CD4-positive, alpha-beta T cell treated with Interleukin-15 for 4 hours (primary cell): ENCODE measurements at places on chromosomes 3 and 15.
A peak's percentile ranks its signal among the peaks of the same experiment; 100 is the strongest.

DNA sequence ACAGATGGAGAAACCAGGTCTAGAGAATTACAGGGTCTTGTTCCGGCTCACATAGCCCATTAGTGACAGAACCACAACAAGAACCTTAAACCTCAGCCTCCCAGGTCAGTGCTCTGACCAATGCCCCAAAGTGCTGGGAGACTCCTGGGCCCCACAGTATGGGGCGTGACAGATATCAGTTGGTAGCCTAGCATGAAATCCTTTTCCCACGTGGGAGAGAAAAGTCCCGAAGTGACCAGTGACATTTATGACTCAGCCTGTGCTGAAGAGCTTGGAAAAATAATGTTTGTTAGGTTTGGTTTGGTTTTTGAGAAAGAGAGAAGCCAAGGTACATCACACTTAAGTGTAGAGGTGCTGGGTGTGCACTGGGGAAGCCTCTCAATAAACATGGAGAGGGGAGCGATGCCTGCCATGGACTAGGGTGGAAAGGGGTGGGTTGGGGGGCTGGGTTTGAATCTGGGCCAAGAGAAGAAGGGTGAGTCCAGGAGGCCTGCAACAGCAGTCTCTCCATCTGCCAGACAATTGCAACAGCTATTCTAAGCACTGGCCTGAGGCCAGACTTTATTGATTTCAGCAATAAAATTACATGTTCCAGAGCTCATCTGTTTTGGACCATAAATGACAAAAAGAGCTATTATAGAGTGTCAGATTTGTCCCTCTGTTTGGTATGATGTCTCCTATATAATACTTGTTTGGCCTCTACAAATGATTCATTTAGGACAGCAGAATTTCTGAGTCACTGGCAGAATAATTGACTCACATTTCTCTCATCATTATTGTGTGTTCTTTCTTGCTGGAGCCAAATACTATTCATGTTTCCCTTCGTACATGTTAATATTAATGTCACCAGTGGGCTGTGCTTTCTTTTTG lies 43.4 kb downstream of the C2CD4A start:
- no peak for DNase-seq

GRCh38 chr3:38836561-38836960 lies 20.5 kb upstream of the SCN10A start:
- no peak for DNase-seq

- DNase-seq: no peak
Observed at GRCh38 chr3:129442486-129442885, 2.5 kb downstream of the IFT122 start.

- no peak for DNase-seq
Observed at GRCh38 chr15:91100814-91101607, 954 bp downstream of the SV2B start.

- DNase-seq: no peak
Observed at GRCh38 chr3:51940648-51941462, 849 bp downstream of the RRP9 start.

- no peak for DNase-seq
Observed at GRCh38 chr3:150180334-150180733, 209.6 kb upstream of the PFN2 start.

GRCh38 chr15:73001840-73002239 lies 50.4 kb upstream of the NEO1 start:
- DNase-seq: no peak

- no peak for DNase-seq
Observed at GRCh38 chr3:16109929-16110328, 64.6 kb upstream of the GALNT15 start.

DNA sequence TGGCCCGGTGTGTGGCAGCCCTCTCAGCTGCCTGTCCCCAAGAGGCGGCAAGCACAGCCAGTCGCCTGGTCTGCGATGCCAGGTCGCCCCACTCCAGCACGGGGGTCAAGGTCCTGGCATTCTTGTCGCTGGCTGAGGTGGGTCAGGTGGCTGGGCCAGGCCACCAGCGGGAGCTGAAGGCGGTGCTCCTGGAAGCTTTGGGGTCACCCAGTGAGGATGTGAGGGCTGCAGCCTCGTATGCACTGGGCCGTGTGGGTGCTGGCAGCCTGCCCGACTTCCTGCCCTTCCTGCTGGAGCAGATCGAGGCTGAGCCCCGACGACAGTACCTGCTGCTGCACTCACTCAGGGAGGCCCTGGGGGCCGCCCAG lies 20.8 kb downstream of the CAND2 start:
- DNase-seq: no peak

DNA sequence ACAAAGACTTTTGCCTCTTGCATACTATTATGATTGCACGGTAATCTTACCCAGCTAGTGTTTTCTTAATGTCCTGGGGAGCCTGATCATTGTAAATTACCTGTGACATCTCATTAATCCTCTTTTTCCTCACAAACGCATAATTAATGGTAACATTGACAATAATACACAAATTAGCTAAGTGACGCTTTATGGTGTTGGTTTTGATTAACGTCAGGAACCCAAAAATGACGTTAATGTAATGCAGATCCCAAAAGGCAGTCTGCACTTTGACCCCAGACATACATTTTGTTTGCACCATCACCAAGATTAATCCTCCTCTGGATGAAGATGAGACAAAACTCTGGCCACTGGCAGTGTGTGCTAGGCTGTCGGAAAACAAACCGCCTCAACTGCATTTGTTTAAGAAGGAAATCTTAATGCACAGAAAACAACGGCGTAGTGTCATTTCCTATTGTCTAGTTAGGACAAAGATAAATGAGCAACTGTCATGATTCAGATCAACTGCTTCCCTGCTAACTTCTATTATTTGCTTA lies 83.9 kb upstream of the CDIN1 start:
- no peak for DNase-seq

- DNase-seq: peak; percentile 67
Observed at GRCh38 chr3:184540777-184541681, 20.6 kb upstream of the EPHB3 start.

- DNase-seq: peak; percentile 32
Observed at GRCh38 chr15:43792761-43793476, 799 bp downstream of the SERF2 start.

DNA sequence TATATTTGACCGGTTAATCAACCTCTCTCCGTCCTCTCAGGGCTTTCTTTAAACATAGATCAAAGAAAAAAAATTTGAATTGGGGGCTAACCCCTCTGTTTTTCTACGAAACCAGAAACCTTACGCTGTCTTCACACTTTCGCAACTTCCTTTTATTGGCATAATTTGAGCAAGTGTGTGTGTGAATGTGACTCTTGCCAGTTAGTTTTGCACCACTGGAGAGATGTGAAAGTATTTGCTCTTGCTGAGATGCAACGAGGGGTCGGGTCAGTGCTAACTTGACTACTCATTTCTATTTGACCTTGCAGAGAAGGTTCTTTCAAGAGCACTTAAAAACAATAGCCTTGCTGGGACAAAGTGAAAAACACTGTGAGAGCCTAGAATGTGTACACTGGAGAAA lies 81.2 kb downstream of the FAM43A start:
- no peak for DNase-seq

DNA sequence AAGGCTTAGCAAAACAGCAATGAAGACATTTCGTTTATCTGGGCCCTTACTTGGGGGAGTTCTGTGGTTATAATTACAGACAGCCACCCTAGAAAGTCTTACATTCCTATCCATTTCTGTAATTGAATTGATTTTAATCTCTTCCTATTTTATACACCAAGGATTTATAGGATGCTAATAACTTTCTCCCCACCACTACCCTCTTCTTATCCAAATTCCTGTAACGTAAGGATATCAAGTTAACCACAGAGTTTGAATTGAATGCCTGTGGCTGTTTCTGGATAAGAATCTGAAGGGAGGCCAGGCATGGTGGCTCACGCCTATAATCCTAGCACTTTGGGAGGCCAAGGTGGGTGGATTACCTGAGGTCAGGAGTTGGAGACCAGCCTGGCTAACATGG lies 78.6 kb downstream of the MLH1 start:
- DNase-seq: no peak

DNA sequence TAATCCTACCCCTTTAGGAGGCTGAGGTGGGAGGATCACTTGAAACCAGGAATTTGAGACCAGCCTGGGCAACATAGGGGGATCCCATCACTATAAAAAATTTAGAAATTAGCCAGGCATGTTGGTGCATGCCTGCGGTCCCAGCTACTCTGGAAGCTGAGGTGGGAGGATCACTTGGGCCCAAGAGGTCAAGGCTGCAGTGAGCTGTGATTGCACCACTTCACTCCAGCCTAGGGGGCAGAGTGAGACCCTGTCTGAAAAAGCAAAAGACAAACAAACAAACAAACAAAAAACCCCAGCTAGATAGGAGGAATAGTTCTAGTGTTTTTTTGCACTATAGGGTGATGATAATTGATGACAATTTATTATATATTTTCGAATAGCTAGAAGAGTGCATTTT lies 70.6 kb upstream of the CHRNB4 start:
- no peak for DNase-seq

GRCh38 chr3:16913264-16913580 lies 28.5 kb downstream of the PLCL2 start:
- no peak for DNase-seq

DNA sequence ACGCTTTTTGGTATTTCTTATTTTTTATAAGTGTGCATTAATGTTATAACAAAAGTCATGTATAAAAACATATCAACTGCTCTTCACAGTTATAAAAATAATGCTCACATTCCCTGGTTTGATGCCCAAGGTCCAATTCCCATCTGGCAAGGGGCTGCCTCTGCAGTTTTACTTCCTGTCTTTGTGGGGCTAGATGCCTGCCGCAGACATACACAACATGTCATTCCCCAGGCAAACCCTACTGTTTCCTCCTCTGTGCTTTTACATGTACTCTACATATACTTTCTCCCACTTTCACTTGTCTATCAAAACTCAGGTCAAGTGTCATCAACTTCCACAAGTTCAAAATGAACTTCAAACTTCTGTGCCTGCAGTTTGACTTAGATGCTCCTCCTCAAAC lies 60.5 kb upstream of the ETV5 start:
- DNase-seq: no peak

DNA sequence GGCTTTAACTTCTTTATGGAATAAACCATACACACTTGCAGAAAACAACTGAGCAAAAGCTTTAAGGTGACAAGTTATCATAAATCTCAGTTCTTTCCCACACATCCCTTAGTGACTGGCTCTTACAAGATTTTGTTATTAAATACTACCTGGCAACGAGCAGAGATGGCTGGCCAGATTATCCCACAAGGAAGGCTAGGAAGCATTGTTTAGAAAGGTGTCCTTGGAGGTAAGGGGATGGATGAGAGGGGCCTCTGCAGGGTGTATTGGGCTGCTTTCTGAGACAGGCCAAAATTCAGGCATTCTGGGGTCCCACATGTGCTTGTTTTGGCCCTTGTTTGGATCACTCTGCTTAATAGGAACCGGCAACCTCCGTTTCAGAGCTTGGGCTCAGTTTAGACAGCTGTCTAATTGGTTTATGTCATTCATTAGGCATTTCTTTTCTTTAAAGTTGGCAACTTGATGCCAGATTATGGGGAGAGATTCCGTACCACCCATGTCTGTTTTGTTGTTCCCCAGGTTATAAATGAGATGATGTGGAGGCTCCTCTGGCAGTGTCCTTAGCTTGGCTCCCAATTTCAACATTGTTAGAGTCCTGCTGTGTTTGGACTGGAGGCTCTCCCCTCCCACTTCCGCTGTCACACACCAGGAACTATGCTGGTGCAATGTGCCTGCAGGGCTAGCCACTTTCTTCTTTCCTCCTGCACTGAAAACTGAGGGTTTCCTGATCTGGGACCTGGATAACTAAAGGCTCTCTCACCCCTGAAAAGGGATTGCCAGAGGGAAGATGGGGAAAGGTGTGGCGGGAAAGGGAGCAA lies 121.1 kb downstream of the TPRG1 start:
- no peak for DNase-seq

- DNase-seq: no peak
Observed at GRCh38 chr3:49790626-49791411, 4.5 kb upstream of the IP6K1 start.

- DNase-seq: no peak
Observed at GRCh38 chr3:4828279-4829030, 150.8 kb upstream of the BHLHE40 start.

DNA sequence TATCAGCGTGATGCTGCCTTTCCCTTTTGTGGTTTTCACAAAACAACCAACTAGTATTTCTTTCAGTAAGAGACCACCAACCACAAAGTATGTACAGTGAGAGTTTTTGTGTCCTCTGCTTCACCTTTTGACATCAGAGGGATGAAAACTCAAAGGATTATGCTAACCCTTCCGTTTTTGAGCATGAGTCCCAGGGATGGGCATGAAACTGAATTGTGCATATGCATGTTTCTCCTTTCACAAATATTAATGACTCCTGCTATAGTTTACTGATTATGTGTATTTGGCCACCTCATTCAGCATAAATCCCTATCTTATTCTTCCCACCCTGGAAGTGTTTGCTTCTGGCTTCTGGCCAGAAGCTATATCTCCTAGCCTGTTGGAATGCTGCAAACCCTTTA lies 59.2 kb downstream of the RSRC1 start:
- DNase-seq: no peak

GRCh38 chr3:141442446-141442845 lies 44.4 kb upstream of the RASA2 start:
- no peak for DNase-seq

- no peak for DNase-seq
Observed at GRCh38 chr15:63726491-63726890, 107.3 kb downstream of the HERC1 start.

DNA sequence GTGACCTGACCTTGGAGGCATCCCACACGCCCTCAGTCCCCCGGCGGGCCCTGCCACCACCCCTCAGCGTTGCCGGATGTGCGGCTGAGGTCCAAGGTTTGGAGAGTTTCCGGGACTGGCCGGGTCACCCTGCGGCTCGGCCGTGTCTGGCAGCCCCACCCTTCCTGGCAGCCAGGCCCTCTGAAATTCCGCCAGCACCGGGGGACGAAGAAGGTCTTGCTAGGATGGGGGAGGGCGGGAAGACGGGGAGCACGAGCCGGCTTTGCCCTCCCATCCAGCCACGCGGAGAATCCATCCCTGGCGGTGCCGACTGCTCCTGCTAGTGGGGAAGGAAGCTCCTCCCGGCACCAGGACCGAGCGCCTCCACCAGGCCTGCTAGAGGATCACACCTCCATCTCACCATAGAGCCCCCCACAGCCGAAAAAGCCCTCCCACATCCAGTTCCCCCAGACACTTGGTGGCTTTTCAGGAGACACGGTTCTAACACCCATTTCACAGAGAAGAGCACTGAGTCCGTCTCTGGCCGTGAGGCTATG lies 81.5 kb downstream of the CPN2 start:
- DNase-seq: no peak

GRCh38 chr3:64218329-64218728 lies 6.9 kb downstream of the PRICKLE2 start:
- DNase-seq: no peak

DNA sequence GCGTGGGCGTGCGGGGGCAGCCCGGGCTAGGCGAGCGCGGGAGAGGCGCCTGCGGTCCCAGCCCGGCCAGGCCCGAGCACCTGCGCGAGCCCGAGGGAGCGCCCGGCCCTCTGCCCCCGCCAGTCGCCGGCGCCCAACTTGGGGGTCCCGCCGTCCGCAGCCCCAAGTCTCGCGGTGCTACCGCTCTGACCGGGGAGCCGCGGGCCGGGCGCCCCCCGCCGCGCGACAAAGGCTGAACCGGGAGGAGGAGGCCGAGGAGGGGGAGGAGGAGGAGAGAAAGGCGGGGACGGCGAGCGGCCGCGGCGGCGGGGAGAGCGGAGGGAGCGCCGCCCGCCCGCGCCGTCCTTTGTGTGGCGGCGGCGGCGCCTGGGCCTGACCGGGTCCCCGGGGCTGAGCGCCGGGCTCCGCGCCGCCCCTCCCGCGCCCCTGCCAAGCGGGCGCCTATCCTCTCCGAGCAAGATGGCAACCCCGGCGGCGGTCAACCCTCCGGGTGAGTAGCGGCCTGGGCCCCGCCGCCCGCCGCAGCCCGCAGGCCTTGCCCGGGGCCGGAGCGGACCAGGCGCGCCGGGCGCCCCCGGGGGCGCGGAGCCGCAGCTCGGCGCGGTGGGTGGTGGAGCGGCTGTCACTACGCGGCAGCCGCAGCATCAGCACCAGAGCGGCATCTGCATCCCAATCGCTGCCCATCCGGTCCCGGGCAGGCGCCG lies at the start of gene ARNT2:
ARNT2 (plus strand) TSS at position 326 of the 704 bp plus-strand sequence; CDS start at position 460, 134 bp downstream.
- DNase-seq: no peak
